ENCODE measurements at places on chromosomes 4 and X.

DNA sequence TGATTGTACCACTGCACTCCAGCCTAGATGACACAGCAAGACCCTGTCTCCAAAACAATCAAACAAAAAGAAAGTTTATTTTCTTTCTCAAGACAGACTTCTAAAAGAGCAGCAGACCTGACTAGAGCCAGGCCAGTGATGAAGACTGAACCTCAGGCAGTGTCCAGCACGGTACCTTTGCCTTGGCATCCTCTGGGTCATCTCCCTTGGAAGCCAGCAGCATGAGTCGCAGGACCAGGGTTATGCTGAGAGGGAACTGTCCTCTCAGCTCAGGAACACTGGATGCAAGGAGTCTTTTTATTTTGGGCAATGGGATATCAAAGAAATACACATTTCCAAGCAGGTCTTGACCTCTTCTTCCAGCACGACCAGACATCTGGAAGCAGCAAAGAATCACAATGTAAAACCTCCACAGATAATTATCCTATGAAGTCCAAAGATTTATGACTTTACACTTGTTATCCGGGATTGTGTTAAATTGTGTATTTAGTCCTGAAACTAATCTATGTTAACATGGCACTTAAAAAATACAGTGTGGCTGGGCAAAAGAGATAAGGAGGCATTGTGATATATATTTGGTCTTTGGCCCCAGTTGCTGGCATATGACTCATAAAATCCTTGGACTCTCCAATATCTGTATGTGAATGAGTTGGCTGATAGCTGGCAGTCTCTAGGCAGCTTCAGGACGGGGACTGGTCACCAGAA, 66.0 kb upstream of the DDX60 start:
- no peak for DNase-seq

DNA sequence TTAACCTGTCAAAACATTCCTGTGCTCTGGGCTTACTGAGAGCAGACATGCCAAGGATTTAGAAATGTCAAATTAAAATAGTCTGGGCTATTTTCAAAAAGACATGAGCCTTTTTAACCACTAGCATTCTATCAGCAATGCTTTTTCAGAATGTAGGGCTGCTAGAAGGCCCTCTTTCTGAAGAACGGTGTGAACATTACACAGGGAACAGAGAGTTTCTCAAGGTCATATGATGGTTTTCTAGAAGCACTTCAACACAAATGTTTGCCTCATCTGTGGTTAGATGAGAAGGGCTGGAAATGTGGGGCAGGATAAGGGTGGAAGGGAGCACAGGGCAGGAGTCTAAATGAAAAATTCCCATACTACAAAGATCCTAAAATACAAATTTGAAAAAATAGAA, 39.3 kb downstream of the GRIA3 start:
- no peak for DNase-seq

- no peak for DNase-seq
Measured at GRCh38 chrX:9352694-9353411, 112.0 kb upstream of the TBL1X start.

DNA sequence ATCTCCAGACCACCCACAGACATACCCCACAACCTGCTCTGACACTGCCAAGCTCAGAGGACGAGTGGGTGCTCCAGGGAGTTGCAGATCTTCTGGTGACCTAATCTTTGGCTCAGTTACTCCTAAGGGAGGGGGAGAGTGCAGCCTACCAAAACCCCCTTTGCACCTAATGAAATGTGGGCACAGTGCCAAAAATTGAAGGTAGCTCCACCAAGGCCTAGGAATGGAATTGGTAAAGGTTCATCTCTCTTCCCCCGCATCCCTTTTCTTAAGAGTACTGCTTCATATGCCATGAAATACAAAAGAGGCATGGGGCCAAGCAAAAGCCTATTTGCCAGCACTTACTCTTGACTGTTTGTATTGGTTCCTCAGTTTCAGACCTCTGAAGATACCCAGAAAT, 491.0 kb downstream of the NAF1 start:
- DNase-seq, result no peak

DNA sequence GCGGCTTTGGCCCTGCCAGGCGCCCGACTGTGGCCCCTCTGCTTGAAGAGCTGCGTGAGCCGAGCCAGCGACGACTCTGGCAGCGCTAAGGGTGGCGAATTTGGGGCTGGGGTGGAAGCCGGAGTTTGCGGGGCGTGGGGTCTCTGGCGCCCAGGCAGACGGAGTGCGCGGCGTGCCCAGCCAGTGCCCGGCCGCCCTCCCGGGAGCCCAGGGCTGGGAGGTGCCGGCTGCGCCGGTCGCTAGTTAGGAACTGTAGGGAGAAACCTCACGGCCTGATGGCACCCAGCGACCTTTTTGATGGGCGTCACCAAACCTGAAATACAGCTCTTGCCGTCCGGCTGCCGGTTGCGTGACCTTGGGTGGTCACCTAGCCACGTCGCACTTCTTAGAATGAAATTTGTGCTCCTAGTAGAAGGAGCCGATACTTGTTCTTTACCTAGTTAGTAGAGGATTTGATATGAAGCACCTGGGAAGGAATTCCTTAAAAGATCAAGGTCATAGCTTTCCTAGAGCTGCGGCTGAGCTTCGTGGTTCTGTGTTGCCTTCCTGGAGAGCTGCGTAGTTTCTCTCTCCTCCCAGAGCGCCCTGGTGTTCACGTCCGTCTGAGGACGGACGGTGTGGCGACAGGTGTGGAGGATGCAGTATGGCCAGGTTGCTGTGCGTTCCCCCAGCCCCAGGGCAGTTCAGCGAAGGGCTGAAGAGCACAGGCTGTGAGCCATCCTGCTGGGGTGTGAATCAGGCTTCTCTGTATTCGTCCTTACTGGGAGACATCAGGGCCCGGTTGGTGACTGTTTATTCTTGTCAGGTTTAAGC, 680 bp downstream of the MAEA start:
- DNase-seq, result no peak

GRCh38 chrX:104195013-104195412, 28.8 kb downstream of the FAM199X start:
- DNase-seq, result no peak

GRCh38 chrX:873016-873415, 242.4 kb downstream of the SHOX start:
- no peak for DNase-seq

- DNase-seq, result no peak
Measured at GRCh38 chrX:10506781-10507180, 113.6 kb downstream of the MID1 start.

DNA sequence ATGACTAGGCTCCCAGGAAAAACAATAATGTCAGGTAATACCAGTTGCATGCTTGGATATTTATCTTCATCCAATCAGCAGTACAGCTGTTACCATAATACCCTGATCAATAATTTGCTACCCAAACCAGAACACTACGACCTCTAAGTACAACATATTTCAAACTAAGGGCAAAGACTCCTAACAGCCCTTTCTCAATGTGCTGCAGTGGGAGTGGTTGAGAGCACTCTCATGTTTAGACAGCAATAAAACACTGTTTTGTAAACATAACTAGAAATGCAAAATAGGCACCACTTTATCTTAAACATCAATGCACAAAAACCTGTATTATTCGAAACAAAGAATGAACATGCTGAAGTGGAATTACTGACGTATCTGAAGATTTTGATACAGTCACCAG, 28.9 kb downstream of the PPARGC1A start:
- DNase-seq, result no peak

GRCh38 chrX:50103866-50104566, 96.8 kb downstream of the AKAP4 start:
- DNase-seq, result no peak

- no peak for DNase-seq
Measured at GRCh38 chr4:180727478-180727877, 1515.7 kb upstream of the TENM3 start.

DNA sequence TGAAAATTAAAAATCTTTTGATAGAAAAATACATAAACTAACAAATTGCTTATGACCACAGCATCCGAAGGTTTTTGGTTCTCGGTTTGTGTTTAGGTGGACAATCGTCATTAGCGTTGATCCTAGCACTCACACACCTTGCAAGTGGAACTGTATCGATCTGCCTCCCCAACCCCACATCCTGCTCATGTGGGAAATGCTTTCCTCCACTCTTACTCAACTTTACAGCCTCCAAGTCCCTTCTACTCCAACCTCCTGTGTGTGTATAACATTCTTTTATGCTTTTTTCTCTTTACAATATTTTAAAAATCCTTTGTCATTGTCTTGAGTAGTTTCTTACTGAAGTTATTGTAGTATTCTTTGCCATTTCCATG, 15.6 kb upstream of the TMEM131L start:
- no peak for DNase-seq

DNA sequence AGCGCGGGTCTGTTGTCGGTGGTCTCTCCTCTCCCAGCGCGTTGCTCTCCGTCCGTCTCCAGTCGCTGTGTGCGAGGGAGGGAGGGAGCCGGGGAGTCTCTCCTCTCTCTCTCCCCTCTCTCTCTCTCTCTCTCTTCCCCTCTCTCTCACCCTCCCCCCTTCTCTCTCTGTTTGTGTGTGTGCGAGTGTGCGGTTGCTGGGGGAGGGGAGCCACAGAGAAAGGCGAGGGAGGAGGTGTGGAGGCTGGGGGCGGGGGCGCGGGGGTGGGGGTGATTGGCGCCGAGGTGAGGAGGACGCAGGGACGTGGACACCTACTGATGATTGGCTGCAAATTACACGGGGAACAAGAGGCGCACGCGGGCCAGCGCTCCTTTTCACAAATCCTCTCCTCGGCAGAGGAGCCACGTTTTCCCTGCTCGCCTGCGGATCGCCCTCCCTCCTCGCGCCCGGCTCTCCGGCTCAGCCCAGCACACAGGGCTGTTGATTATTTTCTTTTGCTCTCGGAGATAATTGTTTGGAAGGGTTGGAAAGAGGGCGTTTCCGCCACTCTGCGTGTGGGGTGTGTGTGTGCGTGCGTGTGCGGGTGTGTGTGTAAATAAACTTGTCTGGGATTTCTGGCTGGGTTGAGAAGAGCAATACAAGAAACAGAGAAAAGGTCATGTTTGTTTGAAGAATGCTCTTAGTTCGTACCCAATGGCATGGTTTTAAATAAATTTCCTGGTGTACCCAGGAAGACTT, at the start of gene CXXC4:
Gene CXXC4, minus strand, starts transcription at position 73 of the 738 bp plus-strand sequence. CDS start 3,092 bp downstream, outside the sequence.
- DNase-seq, result peak; percentile 86

- DNase-seq, result no peak
Measured at GRCh38 chr4:105129286-105130040, 17.2 kb upstream of the TET2 start.

DNA sequence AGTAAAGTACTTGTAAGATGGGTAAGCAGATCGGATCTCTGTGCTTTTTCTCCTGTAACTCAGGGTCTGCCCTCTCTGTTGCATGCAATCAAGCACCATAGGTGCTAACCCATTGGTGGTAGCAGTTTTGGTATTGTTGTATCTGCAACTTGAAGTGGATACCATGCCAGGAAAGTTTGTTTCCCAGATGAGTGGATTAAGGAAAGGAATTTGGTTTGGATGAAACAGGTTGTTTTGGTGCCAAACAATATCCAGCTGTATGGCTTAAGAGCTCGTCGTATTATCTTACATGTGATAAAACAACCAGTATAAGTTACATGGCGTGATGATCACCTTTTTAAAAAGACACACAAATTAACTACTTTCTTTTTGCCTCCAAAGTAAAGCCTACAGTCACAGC, 280.9 kb upstream of the TENM3 start:
- DNase-seq, result no peak

DNA sequence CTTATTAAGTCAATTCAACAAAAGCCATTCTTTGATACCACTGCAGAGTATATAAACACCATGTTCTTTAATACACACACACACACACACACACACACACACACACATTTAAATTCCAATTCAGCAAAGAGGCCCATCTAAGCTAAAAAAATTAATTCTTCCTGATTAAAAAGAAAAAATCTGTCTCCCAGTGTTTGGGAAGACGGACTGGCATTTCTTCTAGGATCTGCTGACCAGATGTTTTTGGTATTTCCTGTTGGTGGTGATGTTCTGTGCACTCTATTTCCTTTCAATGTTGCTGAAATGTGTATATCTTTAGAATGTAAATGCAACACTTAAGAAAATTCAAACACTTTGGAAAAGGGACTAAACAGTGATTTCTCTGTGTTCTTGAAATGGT, 243.8 kb downstream of the THOC2 start:
- no peak for DNase-seq

GRCh38 chr4:94591289-94591688, 139.5 kb downstream of the PDLIM5 start:
- DNase-seq, result no peak

DNA sequence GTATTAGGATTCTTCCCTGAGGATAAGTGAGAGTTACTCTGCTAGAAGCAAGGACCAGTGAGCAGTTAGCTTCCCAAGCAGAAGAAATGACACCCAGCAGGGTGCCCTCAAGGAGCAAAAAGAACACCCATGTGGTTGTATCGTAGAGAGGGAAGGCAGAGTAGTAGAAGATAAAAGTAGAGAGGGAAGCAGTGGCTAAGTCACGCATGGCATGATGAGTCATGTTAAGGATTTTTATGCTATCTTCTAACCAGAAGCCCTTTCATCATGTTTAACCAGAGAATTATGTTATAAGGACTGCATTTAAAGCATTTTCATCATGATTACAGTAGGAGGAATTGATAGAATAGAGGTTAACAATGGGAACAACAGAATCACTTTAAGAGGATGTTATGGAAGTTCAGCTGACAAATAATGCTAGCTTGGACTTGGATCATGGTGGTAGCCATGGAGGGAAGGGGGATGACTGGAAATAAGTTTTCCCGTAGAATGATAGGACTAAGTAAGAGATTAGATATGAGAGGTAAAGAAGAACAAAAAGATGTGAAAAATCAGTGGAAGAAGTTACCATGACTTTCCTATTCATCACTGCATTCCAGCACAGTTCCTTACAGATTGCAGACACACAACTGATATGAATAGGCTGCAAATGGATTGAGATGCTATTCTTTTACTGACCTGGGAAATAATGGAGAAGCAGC, 383.5 kb upstream of the INTU start:
- DNase-seq, result no peak

GRCh38 chrX:41314204-41314603, 19.8 kb upstream of the DDX3X start:
- DNase-seq, result no peak

DNA sequence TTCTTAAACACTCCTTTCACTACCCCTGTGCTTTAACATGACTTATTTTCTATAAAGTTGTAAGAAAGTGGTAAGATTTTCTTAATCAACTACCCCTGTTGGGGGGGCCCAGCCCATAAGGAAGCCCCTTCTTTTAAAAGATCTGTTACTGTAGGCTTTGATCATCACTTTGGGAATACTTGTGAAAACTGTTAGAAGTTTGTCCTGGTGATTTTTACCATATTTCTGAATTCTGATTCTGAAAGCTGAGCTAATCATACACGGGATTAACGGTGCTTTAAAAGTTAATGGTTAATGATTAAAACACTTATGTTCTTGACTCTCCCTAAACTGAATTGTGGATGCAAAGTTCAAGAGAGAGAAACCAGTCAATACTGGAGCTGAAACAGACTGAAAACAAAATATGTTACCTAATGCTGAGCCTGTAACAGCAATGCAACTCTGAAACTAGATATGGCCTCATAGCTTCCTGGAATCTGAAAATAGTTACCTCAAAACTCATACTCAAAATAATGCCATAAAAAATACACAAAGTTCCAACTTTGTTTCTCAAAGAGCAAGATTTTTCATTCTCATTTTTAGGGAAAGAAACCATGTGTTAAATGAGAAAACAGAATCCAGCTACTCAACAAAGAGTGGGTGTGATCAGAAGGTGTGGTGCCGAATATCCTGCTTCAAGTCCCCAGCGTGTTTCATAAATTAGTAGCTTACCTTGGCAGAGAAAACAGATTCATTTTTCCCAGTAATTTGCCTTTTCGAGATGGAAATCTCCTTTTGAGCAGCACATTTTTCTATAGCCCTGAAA, 31.6 kb downstream of the ADH7 start:
- no peak for DNase-seq

- DNase-seq, result no peak
Measured at GRCh38 chrX:23727206-23727605, 15.9 kb downstream of the ACOT9 start.

- no peak for DNase-seq
Measured at GRCh38 chrX:1500701-1501624, 36.0 kb downstream of the P2RY8 start.
